ENCODE measurements at places on chromosomes 4 and X.

- DNase-seq, result no peak
Observed at GRCh38 chr4:24745172-24745895, 50.0 kb upstream of the SOD3 start.

GRCh38 chrX:129572422-129572821, 32.4 kb downstream of the OCRL start:
- no peak for DNase-seq

GRCh38 chr4:150720973-150721518, 139.1 kb downstream of the MAB21L2 start:
- DNase-seq, result no peak

DNA sequence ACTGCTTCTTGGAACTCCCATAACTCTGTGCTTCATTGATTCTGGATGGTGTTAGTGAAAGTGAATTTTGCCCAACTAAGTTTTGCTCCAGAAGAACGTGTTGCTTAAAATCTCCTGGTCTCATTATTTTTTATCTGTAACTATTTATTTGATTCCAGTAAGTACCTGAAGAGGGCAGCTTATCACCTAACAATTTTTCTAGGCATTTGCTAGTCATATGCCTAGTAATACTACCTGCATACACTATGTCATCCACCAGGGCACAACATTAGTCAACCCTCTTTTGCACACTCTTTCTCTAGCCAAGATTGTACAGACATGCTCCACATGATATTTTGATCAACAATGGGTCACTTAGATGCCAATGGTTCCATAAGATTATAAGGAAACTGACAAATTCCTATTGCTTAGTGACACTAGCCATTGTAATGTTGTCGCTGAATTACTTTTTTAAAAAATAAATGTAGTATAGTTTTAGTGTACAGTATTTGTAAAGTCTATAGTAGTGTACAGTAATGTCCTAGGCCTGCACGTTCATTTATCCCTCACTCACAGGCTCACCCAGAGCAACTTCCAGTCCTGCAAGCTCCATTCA, 499.9 kb upstream of the AADAT start:
- DNase-seq, result no peak

DNA sequence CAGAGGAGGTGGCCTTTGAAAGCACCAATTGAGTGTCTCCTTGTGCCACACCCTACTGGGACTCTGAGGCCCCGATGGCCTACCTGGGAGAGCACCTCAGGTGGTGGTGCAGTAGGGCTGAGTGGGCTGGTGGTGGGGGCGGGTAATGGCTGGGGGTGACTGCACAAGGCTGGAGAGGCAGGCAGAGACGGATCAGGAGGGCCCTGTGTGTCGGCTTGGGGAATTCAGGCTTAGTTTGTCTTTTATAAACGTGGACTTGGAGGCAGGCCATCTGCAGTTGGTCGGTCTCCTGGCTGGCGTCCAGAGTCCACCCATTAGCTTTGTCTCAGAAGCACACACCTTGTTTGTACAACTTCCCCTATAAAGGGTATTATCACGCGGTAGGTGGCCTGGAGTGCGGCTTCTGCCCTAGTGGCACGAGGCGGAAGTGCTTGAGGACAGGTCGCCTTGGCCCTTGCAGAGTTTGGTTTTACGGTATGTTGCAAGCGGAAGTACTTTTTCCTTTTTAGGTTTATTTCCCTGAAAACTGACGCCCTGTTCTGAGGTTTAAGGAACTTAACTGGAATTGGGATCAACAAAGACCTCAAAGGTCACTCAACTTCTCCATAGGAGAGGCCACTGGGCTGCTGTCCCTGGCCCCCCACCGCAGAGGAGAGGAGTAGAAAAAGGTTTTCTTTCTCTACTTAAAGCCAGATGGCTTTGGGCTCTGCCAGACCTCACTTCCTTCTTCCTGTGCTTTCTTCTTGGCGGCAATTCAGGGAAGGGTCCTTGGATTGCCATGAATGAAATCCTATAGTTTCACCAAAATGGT, 8.0 kb downstream of the TBC1D14 start:
- no peak for DNase-seq

GRCh38 chr4:87631668-87632067, 18.4 kb upstream of the DMP1 start:
- DNase-seq, result no peak

DNA sequence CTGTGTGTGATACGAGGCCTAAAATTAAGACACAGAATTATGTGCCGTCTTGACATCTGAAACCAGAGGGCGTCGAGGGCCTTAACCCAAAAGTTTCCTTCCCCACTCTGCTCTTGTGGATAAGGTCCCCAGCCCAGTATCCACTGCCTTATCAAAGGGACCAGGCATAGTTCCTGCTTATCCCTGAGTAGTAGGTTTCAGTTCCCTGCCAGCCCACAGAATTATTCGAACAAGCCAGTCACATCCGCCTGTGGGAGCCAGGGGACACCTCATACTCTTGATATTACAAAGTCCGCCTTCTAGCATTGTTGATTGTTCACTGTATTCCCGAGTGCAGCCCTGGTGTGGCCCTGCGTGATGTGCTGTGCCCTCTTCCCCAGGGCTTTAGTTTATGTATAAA, 5.4 kb upstream of the MMRN1 start:
- DNase-seq, result no peak

GRCh38 chr4:17846266-17846665, 35.5 kb downstream of the NCAPG start:
- DNase-seq, result no peak

GRCh38 chr4:34269613-34270012, 1974.7 kb downstream of the ARAP2 start:
- DNase-seq, result no peak

DNA sequence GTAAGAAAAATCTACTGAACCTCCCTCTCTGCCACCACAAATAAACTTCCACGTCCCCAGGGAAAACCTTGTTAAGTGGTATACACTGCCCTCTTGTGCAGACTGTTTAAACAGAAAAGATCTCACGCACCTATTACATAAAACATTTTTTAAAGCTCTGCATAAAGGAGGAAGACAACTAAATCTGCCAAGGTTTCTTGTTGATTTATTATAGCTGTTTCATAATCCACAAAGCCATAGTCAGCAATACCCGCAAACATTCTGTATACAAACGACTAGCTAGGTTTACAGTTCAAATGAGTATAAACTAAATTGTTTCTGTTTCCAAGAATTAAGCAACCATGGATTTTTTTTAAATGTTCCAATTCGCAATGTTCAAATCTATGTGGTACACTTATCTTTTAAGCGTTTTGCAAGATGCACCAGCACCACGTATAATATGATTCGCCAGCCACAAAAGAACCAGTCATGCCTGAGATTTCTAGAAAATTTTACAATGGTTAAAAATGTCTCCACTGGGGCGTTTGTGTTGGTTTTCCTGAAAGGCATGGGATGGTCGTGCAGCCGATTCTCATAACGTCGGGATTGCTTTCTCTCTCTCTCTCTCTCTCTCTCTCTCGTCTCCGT, 164.6 kb downstream of the PRKX start:
- DNase-seq, result no peak

DNA sequence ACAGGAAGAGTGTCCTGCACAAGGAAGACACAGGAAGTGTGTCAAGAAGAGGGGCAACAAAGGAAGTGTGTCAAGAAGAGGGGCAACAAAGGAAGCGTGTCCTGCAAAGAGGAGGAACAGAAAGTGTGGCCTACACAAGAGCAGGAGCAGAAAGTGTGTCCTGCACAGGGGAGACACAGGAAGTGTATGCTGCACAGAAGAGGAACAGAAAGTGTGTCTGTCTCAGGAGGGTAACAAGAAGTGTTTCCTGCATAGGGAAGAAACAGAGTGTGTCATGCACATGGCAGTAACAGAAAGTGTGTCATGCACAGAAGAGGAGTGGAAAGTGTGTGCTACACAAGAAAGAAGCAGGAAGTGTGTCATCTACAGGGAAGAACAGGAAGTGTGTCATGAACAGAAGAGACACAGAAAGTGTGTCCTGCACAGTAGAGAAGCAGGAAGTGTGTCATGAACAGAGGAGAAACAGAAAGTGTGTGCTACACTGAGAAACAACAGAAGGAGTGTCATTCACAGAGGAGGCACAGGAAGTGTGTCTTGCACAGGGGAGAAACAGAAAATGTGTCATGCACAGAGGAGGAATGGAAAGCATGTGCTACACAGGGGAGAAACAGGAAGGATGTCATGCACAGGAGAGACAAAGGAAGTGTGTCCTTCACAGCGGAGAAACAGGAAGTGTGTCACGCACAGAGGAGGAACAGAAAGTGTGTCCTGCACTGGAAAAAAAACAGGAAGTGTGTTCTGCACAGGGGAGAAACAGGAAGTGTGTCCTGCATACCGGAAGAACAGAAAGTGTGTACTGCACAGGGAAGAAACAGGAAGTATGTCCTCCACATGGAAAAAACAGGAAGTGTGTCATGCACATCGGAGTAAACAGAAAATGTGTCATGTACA, 526.4 kb upstream of the PRKX start:
- no peak for DNase-seq

DNA sequence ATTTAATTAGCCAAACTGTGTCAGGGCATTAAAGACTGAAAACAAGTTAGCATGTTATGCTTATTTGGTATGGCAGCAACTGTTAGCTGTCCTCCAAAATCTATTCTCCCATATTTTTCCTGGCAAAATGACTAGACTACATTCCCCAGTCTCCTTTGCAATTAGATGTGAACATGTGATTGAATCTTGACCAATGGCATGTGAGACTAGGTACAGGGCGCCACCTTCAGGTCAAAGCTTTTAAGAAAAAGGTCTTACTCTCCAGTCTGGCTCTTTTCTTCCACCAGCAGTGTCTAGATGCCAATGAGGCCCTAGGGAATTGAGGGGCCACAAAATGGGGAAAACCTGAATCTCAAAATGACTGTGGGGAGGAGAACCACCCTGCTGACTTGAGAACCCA, 408.2 kb downstream of the SMARCA1 start:
- no peak for DNase-seq

DNA sequence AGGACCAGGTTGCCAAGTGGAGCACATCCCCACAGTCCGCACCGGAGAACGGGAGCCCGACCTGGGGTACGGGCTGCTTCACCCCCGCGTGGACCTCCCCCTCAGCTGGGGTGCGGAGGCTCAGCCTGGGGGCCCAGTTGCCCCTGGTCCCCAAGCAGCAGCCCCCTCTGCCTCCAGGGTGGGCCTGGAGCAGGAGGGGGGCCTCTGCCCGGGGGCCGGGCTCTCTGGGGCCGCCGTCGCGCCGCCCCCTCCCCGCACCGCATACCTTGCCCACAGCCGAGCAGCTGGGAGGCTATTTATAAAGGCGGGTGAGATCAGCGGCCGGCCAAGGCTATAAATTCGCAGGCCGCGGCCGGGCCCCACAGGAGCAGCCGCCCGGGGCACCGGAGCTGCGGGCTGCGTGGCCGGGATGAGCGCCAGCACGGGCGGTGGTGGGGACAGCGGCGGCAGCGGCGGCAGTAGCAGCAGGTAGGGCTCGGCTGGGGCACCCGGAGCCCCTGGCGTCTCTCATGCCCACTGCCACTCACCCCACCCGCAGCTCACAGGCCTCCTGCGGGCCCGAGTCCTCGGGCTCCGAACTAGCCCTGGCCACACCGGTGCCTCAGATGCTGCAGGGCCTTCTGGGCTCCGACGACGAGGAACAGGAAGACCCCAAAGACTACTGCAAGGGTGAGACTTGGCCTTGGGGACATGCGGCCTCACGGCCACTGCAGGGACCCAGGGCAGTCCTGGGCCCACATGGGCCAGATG, at the start of gene SRPK3:
TSS of gene SRPK3 (plus strand) at position 364 of the 750 bp plus-strand sequence. CDS start at position 410, 46 bp downstream.
- DNase-seq, result no peak

DNA sequence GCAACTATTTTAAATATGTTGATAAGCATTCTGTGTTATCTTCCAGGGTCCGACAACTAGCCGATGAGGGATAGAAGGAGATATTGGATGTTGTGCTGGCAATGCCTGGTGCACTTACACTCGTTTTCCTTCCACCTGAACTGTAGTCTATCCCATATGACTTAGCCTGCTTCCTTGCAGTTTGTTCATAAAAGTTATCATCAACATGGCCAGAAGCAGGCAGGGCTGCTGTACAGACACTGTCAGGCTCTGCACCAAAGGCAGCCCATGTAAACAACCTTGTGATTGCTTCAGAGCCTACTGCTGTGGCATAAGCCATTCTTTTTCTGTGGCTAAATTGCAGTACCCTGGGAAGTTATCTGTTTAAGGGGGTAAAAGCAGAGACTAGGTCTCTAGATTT, 1.6 kb downstream of the MAPK10 start:
- no peak for DNase-seq

DNA sequence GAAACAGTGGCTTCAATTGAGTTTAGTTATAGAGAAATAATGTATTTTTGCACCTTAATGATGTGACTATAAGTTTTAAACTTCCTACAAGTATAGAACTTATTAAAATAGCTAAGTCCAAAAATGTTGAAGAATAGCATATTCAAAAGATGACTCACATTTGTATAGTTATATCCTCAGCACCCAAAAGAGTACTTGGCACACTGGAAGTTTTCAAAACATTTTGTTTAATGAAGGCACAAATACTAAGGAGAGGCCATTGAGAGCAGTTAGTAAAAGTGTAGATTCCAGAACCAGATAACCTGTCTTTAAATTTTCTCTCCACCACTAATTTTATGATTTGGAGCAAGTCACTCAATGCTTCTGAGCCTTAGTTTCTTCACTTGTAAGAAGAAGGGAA, 226.9 kb upstream of the MID1 start:
- DNase-seq, result no peak

GRCh38 chrX:3527166-3527565, 180.7 kb upstream of the MXRA5 start:
- DNase-seq, result no peak

DNA sequence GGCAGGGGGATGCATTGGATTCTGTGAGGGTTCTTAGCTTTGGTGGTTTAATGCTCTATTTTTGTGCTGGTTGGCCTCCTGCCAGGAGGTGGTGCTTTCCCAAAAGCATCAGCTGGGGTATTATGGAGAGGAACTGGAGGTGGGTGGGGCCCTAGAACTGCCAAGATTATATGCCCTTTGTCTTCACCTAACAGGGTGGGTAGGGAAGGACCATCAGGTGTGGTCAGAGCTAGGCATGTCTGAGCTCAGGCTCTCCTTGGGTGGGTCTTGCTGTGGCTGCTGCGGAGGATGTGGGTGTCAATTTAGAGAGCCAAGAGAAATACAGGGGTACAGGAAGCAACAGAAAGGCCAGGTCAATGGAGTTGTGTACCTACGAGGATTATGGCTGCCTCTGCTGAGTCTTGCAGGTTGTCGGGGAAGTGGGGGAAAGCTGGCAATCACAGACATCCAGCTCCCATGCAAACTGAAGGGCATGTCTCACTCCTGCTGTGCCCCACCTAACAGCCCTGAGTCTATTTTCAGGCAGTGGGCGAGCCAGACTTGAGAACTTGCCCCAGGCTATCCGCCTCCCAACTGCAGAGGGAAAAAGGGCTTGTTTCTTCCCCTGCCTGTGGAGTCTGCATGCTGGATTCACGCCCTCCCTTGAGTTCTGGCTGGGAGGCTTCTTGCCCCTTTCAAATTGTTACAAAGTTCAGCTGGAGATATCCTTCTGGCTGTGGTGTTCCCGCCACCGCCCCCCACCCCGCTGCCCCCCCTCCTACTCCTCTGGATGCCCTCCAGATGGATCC, 212.0 kb downstream of the COMMD8 start:
- DNase-seq, result no peak

DNA sequence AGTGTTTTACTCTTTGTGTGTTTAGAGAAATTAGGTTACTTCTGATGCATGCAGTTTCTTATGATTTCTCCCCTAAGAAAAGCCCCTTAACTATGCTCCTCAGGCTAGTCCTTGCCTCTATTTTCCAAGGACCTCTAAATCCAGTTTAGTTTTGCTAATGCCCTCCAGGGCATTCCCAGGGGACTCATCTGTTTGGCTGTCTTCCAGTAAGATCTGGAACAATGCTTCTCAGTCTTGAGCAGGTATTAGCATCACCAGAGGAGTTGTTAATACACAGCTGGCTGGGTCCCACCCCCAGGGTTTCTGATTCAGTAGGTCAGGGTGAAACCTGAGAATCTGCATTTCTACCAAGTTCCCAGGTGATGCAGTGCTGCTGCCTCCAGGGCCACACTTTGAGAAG, 56.9 kb downstream of the OTC start:
- no peak for DNase-seq
